ENCODE measurements at places on chromosomes 7 and 10.
A peak's percentile ranks its signal among the peaks of the same experiment; 100 is the strongest.

DNA sequence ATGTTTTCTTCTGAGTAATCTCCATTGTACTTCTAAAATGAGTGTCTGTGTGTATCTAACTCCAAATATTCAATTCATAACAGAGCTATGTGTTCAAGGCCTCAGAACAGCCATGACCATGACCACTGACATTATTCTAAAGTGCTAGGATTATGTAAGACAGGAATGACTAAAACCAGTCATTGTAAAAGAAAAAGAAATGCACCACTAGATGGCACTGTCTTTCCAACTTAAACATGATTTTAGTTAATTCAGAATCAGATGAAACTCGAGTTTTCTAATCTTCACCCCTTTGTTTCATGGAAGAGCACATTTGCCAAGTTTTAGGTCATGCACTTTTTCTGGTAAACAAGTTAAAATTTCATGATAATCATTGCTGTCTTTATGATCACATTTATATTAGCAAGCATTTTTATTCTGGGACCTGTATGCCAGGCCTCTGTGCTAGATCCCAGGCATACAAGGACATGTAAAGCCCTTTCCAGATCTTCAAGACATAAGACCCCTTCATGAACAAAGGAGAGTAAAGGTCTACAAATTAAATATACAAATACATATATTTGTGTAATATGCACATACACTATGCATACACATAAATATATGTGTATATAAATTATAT is 26.1 kb upstream of the RSU1 start:
- DNase-seq: peak; percentile 25

- no peak for DNase-seq
Observed at GRCh38 chr7:88635149-88635548, 124.4 kb upstream of the ZNF804B start.

DNA sequence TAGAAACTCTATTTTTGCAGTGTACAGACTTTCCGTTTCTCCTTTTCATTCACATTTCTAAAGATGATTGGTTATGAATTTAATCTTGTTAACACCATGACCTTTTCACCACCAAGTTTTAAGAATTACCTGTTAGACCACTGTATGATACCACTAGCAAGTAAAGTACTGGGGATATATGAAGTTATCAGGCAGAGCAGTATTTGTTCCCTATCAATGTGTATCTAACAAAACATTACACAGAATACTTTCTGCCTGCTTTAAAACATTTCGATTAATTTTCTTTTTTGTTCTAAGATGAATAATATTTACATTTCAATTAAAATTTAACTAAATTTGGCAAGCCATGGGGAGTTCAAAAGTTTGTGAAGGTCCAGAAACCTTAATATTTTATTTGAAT is 49.9 kb upstream of the AHR start:
- DNase-seq: no peak

DNA sequence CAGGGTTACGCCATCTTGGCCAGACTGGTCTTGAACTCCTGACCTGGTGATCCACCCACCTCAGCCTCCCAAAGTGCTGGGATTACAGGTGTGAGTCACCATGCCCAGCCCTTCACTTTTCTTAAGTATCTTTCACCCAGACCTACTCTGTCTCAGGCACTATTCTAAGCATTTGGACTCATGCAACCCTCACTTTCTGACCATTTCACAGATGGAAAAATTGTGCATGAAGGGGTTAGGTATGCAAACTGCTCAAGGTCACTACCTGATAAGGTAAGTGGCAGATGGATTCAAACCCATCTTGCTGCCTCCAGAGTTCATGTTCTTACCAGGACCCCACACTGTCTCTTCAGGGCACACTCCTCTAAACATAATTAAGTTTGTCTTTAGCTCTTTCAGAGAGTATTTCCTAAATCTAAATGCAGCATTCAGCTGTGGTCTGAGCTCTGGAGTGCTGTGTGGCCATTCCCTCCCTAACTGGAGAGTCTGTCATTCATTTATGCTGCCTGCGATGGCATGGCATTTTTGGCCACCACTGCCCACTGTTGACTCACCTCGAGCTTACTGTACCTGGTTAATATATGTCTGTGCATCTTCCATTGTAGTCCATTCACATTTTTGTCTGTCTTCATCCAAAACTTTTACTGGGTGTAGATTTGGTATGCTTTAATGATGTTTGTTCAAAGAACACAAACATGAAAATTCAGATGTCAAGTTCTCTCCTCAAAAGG is 88.4 kb downstream of the CCDC71L start:
- no peak for DNase-seq

DNA sequence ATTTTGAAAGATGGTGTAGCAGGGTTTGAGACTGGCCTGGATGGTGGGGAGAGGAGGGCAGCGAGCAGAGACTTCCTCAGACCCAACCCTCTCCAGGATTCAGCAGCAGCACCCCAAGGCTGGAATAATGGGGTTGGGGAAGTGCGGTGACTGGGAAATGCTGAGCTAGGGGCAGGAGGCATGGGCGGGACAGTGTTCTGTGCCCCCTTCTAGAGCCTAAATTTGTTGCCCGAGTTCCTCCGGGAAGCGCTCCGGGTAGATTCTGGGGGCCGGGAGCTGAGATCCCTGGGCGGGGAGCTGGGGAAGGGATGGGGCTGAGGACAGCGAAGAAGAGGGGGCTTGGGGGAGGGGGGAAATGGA is at the start of gene CHAT:
TSS of gene CHAT (plus strand) at position 156 of the 360 bp plus-strand sequence. CDS start at position 309, 153 bp downstream.
- no peak for DNase-seq

- no peak for DNase-seq
Observed at GRCh38 chr10:48797830-48798229, 113.2 kb downstream of the WDFY4 start.

DNA sequence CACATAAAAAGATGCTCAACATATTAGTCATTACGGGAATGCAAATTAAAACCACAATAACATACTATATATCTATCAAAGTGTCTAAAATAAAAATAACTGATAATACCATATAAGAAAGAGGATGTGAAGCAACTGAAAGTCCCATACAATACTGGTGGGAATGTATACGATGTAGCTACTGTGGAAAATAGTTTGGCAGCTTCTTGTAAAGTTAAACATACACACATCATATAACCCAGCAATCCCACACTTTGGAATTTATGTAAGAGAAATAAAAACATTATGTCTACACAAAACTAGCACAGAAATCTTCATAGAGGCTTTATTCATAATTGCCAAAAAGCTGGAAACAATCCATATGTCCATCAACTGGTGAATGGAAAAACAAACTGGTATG is 10.5 kb upstream of the COMMD3 start:
- no peak for DNase-seq

- no peak for DNase-seq
Observed at GRCh38 chr7:7177044-7177517, 5.3 kb upstream of the C1GALT1 start.

- DNase-seq: peak; percentile 24
Observed at GRCh38 chr10:30687698-30688213, 58.2 kb upstream of the LYZL2 start.

GRCh38 chr10:77159538-77160110 is 478.0 kb downstream of the KCNMA1 start:
- DNase-seq: no peak

DNA sequence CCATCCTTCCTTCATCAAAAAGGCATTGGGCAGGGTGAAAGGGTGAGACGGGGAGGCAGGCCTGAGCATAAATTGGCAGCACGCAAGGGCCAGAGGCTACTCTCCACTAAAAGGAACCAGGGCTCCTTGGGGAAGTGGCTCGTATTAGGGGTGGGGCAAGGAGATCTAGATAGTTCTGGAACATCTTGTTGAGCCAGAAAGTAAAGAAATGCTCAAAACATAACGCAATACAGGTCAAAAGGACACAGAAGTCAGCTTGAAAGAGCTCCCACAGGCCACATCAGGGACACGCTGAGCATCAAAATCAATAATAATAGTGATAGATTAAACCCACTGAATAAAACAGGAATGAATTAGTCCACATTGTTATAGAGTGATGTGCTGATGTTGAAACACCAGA is 203.1 kb downstream of the ELMO1 start:
- no peak for DNase-seq

DNA sequence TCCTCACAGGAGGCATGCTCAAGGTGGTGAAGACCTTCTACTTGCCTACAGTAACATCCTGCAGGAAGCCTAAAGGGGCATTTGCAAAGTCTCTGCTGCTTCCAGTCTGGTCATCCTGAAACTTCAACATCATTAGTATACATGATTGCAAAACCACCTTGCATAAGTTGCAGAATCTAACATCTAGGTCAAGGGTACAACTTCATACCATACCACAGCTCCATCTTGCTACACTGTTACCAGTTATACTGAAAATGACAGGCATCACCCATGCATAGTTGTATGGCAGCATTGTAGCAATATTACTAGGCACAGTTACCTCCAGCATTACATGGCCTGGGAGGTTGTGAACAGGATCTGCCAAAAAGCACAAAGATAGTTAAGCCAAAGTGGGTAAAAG is 13.7 kb upstream of the MACROH2A2 start:
- no peak for DNase-seq

DNA sequence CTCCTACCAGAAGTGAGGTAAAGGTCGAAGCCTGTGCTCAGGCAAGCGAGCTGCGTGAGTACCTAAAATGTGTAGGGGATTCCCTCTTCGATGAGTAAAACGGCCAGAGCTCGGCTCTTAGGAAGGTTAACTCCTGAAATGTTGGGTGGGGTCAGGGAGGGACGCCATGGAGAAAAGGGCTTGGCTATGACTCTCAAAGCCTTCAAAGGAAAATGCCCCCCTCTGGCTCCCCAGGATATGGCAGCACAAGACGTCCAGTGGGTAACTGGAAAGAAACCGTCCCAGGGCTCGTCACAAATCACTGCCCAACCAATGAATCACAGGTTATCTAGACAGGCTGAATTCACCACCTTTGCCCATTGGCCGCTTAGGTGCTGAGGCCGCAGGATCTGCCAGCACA is 58.0 kb downstream of the CALML3 start:
- DNase-seq: no peak

DNA sequence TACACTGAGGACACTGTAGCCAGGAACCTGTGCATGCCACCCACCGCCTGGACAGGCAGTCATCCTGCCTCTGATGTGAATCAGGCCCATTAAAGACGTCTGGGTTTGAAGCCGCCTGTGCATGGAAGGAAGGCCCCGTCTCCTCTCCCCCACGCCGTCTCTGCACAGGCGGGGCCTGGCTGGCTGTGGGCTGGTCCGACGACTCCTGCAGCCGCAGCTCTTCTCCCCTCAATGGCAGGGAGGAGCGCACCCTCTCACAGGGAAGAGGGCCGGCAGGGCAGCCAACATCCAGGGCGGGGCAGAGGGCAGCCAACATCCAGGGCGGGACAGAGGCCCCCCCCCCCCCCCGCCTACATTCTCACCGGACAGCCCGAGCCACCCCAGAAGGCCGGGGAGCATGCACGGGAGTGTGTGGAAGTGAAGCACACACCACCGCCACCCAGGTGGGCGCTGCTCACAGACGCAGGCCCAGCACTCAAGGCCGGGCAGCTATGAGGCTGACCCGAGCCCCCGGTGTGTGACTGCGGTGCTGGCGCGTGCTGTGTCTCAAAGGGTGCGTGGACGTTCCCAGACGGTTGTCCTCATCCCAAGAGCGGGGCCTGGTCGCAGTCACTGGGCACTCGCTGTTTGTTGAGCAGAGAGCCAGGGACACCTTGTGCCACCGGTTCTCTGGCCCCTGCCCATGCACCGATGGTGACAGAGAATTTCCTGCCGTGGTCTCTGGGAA is 19.1 kb downstream of the DPYSL4 start:
- DNase-seq: no peak

DNA sequence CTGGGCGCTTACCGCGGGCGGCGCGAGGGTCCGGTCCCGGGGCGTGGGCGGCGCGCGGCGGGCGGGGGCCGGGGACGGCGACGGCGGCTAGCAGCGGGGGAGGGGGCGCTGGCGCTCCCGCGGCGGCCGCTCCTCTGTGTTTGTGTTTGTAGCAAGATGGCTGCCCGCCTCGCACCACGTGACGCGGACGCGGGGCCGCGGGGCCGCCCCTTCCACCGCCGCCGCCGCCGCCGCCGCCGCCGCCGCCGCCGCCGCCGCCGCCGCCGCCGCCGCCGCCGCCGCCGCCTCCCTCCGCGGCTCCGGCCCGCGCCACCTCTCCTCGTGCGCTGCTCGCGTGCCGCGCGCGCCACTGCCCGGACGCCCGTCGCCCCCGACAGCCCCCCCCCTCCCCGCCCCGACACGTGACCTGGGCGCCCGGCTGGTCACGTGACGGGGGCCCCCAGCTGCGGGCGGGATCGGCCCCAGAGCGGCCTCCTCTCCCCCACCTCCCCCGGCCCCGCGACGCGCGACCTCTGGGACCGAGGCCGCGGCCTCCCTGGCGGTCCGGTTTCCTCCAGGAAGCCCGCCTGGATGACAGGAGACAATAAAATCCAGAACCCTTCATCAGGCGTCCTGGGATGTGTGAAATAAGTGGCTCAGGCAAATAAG is at the start of gene GIGYF1:
TSS of gene GIGYF1 (minus strand) at position 153 of the 648 bp plus-strand sequence. CDS start 6,012 bp downstream, outside the sequence.
- peak; percentile 42 for DNase-seq

GRCh38 chr10:95793401-95794045 is 37.6 kb downstream of the ENTPD1 start:
- DNase-seq: no peak

GRCh38 chr10:46084321-46085165 is 38.5 kb upstream of the MSMB start:
- DNase-seq: no peak

DNA sequence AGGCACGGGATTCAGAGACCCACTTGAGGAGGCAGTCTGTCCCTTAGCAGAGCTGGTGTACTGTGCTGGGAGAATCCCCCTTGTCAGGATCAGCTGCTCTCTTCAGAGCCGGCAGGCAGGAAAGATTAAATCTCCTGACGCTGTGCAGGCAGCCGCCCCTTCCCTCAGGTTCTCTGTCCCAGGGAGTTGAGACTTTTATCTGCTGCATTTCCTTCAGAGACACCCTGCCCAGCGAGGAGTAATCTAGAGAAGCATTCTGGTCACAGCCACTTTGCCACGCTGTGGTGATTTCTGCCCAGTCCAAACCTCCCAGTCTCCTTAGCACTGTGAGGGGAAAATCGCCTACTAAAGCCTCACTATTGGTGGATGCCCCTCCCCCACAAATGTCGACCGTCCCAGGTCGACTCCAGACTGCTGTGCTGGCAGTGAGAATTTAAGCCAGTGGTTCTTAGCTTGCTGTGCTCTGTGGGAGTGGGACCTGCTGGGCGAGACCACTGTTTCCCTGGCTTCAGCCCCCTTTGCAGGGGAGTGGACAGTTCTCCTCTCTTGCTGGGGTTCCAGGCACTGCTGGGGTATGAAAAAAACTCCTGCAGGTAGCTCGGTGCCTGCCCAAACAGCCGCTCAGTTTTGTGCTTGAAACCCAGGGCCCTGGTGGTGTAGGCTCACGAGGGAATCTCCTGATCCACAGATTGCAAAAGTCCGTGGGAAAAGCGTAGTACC is 265.4 kb downstream of the ZWINT start:
- no peak for DNase-seq

DNA sequence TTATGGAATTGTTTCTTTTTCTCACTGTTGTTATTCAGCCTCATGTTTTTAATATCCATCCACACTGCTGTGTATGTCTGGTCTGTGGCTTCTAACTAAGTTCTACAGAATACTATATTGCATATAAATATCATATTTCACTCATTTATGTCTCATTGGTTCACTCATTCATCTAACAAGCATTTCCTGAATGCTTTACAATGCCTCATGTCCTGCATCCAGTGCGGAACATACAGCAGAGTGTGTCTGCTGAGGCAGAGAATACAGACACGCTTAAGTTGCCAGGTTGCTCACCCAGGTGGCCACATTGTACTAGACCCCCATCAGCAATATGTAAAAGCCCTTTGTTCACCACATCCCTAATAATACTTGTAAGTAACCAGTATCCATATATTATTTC is 111.8 kb upstream of the CNTNAP2 start:
- no peak for DNase-seq
